ENCODE measurements at places on chromosomes 4 and X.

- DNase-seq: no peak
These were observed 30.4 kb downstream of the FNIP2 start for GRCh38 chr4:158799013-158799770.

DNA sequence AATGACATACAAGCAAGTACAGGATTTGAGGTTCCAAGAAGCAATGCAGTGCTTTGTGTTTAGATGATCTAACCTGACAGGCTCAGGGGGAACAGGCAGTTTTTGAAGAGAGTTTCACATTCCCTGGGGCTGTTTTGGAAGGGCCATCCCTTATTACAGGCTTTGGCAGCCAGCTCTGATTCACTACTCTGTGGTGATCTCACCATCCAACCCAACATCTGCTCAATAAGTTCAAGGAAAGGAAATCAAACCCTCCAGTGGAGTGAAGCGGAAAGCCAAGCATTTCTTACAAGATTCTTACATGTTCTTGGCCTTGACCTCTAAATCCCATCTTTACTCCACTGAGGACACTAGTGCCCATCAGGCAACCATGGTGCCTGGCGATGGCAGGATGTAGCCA lies 7.5 kb downstream of the IDS start:
- DNase-seq: no peak

- DNase-seq: no peak
These were observed 202.6 kb downstream of the PCDH19 start for GRCh38 chrX:100207331-100208024.

DNA sequence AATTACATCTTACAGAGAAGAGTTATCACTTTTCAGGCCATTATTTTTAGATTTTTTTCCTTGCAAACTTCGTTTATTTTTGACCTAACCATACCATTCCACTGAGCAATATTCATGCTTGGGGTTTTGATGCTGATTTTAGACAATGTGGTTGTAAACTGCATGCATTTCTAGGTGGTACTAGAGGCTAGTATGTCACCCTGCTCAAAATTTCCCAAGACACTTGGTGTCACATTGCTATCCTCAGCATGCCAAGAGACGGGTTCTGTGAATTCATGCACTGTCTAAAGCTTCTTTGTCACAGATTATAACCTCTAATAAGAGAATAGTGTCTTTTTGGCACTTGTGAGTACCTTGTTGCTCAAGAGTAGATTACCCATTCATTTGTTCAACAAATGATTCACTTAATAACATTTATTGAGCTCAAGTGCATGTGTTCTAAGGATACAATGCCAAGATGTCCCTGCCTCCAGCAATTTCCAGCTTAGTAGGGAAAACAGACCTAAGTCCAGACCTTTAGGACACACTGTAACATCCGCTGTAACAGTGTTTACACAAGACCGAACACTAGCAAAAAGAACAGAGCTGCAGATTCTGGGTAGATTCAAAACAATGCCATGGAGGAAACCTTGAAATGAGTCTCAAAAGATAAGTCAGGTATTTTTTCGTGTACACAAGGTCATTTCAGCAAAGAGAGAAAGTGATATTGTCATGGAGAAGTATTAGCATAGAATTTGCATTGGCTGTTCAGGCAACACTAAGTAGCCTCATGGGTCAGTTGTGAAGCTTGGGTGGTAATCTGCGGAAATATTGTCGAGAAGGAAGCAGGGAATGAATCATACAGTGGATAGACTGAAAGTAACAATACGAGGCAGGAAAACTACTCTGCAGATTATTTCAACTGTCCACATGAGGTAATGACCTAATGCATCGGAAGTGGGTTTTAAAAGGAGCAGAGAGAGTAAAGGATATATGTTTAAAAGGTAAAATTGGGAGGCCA lies 515.1 kb upstream of the ZFP42 start:
- no peak for DNase-seq

GRCh38 chr4:73421708-73422457 lies 14.1 kb upstream of the AFP start:
- no peak for DNase-seq

GRCh38 chr4:19562456-19562855 lies 689.2 kb upstream of the SLIT2 start:
- no peak for DNase-seq

GRCh38 chr4:183674153-183674552 lies 15.1 kb downstream of the TRAPPC11 start:
- DNase-seq: no peak

DNA sequence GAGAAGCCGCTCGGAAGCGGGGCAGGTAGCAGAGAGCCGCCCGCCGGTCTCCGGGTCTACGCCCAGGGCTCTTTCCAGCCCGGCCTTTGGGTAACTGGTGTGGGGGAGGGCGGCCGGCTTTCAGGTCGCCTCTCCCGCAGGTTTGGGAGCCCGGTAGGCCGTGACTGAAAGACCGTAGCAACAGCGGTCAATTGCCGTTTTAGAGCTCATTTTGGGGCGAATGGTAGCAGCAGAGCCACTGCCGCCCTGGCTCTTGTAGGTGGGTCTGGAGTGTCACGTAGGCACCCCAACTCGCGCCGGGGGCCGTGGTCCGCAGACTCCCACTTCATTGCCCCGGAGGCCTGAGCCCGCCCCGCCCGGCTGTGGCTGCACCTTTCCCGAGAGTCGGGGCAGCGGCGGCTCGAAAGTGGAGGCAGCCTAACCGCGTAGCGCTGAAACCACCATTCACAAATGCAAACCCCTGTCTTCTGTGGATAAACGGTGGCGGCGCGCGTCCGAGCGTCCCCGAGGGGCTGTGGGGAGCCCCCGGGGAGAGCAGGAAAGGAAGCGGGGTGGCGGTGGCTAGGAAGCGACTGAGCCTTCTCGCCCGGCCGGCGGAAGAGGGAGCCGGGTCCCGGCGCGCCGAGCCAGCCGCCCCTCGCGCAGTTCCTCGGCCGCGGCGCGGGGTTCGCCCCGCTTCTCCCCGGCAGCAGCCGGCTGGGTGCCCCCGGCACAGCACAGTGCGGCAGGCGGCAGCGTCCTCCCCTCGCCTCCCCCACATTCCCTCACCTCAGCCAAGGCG lies 2185.1 kb upstream of the TENM3 start:
- DNase-seq: no peak

DNA sequence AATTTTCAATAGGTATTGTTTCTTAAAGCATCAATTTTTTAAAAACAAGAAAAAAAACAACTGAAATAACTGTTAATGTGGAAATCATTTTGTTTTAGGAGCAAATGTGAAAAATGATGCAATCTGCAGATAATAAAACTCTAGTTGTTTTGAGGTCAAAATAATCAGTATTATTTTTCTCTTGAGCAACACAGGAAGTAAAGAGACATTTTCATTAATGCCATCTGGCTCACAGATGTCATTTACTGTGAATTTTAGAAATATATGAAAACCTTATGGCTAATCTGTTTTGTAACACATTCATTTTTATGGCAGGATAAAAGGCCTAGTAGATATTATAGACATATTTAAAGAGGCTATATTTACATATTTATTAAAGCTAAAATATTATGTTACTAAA lies 141.6 kb downstream of the PCDH18 start:
- DNase-seq: no peak

DNA sequence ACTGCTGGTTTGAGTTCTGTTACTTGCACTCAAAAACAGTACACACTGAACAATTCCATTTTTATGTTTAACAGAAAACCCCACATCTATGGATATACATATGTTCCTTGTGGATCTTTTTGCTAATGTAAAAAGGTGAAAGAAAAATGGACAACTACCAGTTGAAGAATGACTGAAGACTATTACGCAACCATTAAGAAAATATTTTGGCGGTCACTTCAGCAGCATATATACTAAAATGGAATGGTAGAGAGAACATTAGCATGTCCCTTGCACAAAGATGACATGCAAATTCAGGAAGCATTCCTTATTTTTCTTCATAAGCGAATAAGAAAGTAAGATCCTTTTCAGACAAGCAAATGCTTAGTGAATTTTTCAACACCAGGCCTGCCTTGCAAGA lies 84.6 kb upstream of the FMR1 start:
- DNase-seq: no peak

DNA sequence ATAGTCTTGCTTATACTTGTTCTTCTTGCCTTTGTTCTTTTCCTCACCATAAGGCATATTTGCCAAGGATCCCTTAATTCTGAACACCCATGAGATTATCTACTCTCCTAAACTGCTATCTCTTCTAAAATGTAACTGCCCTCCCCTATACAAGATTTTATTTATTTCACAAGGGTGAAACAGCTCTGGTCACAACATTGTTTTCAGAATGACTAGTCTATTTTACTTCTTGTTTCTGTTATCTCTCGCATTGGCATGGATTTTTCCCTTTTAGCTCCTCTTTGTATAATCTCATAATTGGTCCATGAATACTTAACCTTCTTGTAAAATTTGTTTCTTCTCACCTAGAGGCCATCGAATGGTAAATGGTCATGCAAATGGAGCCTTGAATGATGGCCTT lies 17.2 kb upstream of the COL25A1 start:
- no peak for DNase-seq

DNA sequence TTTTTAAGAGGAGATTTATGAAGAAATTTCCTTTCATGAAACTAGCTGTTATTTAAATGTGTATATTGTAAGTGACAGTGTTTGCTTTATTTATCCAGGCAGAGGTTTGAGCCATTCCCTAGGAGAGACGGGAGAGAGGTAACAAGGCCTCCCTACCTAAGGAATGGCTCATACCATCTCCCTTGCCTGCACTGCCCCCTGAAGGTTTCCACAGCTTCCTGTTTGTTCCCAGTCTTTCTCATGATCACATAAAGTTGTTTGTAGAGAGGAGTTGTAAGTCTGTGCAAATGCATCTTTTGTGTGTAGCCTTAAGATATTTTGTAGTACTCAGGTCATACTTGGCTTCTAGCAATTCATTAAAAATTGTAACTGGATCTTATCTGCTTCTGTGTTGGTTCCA lies 1504.5 kb upstream of the PCDH10 start:
- no peak for DNase-seq

DNA sequence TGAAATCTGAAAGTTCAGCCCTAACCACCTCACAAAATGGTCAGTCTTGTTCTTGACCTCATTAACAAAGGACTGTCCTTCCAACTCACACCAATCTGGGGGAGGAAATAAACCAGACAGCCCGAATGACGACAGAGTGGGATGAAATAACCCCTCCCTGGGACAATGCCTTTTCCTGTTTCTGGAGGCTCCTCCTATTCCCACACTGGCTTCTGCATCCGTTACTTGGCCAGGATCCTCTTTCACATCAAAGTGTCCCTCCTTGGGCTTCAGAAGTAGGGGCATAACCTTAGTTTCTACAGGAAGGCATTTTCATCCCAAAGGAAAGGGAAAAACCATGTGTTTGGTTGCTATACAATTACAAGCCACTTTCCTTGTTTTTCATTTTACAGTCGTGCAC lies 59.8 kb upstream of the RPL34 start:
- DNase-seq: no peak

- DNase-seq: no peak
These were observed 39.3 kb upstream of the WWC2 start for GRCh38 chr4:183059797-183060196.

GRCh38 chr4:117623326-117623725 lies 411.0 kb upstream of the NDST3 start:
- DNase-seq: no peak

DNA sequence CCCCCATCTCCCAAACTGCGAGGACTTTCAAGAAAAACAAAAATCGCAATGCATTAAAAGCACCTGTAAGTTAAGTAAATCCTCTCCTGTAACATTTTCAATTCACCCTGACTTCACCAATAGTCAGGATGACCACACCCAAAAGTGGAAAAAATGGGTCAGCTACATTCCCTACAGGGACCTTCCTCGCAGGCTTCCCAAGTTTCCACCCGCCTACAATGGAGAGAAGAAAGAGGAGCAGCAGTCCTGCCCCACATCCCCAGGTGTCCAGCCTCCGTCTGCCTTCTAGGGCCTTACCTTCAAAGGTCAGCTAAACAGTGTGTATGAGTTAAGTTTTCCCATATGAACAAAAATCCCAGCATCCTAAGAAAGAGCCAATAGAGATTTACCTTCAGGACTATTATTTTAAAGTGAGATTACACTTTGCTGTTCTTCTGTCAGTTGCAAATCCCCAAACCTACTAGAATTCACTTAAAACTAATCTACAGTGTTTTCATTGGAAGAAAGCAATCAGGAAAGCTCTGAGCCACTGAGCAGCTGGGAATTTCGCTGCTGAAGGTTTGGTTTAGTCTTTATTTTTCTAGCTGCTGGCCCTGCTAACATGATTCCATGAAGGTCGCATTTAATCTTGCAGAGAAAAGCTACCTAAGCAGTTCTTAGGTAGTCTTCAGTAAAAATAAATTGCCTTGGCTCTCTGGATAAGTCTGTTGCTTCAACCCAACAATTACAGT lies 12.5 kb downstream of the IRF2 start:
- no peak for DNase-seq

- no peak for DNase-seq
These were observed 15.7 kb downstream of the LGI2 start for GRCh38 chr4:25015012-25015411.

DNA sequence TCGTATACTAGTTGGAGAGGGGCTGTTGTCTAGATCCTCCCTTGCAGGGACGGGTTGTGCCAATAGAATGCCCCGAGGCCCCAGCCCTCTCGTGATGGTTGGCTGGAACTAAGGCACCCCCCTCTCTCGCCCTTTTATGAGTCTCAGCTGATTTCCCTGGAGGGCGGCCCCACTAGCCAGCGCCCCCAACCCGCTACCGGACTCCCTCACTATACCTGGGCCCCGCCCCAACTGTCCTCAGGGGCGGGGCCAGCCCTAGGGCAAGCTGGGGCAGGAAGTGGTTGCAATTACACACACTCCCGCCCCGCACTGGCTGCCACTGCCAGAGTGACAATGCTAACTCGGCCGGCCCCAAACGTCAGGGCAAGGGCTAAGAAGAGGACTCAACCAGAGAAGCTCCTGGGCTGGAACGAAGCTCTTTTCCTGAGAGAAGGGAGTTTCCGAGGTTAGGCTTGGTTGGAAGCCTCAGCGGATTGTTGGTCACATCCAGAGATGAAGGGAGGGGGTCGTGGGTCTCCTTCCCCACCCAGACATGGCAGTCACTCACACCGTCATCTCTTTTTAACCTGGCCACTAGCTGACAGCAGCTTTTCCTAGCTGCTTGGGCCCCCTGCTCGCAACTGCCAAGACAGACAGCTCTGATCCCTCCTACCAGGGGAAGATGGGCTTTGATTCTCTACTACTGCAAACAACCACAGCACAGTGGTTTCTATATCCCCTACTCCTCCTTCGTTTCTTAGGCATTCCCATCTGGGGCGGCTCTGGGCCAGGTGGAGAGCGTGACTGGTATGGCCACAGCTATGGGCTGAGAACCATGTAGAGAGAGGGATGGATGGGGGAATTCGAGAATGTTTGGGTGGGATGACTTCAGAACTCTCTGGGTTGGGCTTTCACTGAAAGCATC lies 21.0 kb upstream of the BCORL1 start:
- no peak for DNase-seq

DNA sequence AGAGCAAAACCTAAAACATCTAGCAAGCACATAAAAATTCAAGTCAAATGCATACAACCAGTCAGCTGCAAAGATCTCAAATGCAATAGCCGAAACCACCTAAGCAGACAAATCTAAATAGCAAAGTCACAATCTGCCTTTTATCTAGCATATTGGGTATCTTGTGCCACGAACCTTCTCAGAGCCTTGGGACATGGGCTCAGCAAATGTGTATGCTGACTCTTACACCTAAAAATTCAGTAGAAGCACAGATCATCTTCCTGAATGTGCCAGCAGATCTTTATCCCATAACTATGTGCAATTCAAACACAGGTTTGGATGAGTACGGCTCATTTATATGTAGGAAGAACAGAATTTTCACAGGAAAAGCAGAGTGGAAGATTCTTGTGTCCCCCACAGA lies 492.1 kb downstream of the INPP4B start:
- no peak for DNase-seq

- DNase-seq: no peak
These were observed 33.2 kb upstream of the FAM9A start for GRCh38 chrX:8834392-8834791.
